ENCODE measurements at places on chromosomes 11 and 22.

DNA sequence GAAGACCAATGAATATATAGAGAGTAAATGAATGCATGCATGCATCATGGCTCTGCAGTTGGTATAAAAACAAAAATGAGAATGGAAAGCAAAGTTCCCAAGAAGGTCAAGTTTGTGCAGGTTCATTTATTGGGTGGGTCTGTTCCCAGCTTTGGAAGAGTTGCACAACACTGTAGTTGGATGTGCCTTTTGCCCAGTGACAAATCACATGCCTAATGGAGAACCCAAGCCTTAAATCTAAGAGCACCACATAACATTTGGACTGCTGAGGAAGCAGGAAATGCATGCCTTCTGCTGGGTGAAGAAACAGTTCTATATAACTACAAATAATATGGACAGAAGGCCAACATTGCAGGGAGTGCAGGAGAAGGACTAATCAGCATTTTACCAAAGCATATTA is 30.6 kb downstream of the PRCP start:
- no peak for DNase-seq

DNA sequence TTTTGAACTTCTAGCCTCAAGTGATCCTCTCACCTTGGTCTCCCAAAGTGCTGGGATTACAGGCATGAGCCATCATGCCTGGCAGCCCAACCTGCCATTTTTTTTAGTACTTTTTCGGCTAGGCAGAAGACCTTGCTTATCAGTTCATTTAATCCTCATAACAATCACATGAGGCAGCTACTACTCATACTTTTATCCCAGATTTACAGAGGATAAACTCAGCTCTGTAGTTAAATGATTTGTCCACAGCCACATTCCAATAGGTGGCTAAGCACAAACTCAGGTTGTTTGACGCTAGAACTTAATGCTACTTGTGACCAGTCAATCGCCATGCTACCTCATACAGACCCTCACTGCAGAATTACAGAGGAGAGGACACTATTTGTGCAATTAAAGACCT is 28.1 kb downstream of the SBF2 start:
- no peak for DNase-seq

GRCh38 chr11:85823816-85824215 is 12.9 kb upstream of the SYTL2 start:
- DNase-seq, result no peak

DNA sequence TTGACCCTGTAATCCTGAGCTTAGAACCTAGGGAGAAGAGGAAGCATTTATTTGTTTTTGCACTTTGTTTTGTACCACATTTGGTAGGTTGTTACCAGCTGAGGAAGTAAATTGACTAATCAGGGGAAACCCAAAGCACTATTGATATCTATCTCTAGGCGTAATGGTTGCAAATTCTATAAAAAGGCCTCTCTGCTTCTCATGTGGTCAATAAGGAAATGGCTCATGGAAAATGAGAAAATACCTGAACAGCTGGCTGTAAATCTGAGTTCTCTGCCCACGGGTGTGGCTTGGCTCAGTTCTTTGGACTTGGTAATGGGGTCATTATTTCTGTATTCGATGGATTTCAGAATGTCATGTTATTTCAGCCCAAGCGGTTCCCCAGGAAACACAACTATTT is 42.4 kb downstream of the BARX2 start:
- no peak for DNase-seq

GRCh38 chr11:62433904-62434276 is 15.1 kb downstream of the SCGB1A1 start:
- no peak for DNase-seq

DNA sequence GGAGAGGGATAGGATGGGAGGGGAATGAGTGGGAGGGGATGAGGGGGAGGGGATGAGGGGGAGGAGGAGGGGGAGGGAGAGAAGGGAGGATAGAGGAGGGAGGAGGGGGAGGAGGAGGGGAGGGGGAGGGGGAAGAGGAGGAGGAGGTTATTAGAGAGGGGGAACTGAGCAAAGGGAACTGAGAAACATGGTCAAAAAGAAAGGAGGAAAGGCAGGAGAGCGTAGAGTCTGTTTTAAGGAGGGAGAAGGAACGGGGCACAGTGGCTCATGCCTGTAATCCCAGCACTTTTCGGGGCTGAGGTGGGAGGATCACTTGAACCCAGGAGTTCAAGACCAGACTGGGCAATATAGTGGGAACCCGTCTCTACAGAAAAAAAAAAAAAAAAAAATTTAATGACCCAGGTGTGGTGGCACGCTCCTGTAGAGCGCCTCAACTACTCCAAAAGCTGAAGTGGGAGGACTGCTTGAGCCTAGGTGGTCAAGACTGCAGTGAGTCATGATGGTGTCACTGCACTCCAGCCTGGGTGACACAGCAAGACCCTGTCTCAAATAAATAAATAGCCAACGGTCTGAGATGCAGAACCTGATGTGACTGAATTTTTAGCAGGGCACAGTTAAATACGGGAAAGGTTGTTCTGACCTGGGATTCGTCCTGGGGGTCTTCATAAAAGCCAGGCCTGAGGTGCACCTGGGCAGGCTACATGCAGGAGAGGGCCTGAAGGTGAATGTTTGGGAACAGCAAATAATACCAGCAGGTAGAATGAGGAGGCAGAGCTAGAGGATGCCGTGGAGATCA is 4.0 kb downstream of the B3GNT6 start:
- no peak for DNase-seq

GRCh38 chr11:45141631-45142030 is 4.8 kb upstream of the PRDM11 start:
- no peak for DNase-seq

GRCh38 chr22:22812031-22812905 is 75.3 kb upstream of the IGLL5 start:
- no peak for DNase-seq

DNA sequence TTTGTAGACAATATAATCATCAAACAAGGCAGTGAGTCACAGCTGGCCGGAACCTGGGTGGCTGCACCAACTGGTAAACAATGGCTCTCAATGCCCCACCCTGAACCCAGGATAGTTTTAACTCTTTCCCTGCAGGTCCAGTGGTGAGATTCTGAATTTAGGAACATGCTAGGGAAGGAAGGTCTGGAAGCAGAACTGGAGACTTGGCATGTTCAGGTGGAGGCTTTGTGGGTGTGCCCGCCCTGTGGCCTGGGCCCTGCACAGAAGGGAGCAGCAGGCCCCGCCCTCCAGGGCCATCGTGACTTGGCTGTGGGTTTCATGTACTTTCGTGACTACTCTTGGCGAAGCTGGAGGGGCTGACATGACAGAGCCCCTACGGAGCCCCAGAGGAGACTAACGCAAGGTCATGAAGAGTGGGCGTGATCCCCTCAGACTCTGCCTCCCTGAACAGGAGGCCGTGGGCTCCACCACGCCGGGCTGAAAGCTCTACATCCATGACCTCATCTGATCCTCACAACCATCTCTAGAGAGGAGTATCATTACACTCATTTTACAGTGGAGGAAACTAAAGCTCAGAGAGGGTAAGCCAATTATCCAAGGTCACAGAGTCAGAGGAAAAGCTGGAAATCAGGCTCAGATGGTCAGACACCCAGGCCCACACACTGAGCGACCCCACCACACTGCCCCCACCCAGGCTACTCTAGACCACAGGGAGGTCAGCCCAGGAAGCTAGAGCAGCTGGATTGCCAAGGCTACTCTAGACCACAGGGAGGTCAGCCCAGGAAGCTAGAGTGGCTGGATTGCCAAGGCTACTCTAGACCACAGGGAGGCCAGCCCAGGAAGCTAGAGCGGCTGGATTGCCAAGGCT is 27.3 kb downstream of the MAFF start:
- DNase-seq, result no peak

- DNase-seq, result no peak
These were observed 108.2 kb upstream of the CRYBB3 start for GRCh38 chr22:25091458-25091857.

- DNase-seq, result no peak
These were observed 164.6 kb downstream of the IGLL1 start for GRCh38 chr22:23415490-23415851.

GRCh38 chr11:126601550-126602215 is 246.2 kb downstream of the ST3GAL4 start:
- peak; percentile 46 for DNase-seq

GRCh38 chr11:20844630-20845029 is 175.2 kb downstream of the NELL1 start:
- DNase-seq, result no peak

GRCh38 chr11:13902523-13902922 is 60.0 kb upstream of the SPON1 start:
- DNase-seq, result no peak

DNA sequence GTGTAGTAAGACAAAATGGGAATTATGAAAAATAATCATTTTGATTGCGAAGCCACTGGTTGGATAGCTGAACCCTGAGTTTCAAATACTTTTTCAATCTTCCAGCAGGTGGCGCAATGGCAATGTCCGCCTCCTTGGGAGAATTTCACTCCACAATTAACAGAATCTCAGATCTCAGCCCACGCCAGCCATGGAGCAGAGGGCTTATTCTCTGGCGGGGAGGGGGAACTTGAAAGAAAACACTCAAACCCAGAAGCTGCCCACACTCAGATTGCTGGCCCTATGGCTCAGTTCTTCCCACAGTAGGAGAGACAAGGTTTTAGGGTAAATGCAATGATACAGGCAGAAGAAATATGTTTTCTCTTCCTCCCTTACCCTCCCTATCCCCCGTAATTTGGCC is 38.7 kb upstream of the RCN1 start:
- DNase-seq, result peak; percentile 71

GRCh38 chr11:105074166-105074530 is 29.0 kb upstream of the CARD16 start:
- DNase-seq, result no peak

Measured in neural crest cell (in vitro differentiated cells).